CD4-positive, alpha-beta T cell treated with Interleukin-17A for 4 hours (primary cell): ENCODE measurements at places on chromosomes 4 and X.

DNA sequence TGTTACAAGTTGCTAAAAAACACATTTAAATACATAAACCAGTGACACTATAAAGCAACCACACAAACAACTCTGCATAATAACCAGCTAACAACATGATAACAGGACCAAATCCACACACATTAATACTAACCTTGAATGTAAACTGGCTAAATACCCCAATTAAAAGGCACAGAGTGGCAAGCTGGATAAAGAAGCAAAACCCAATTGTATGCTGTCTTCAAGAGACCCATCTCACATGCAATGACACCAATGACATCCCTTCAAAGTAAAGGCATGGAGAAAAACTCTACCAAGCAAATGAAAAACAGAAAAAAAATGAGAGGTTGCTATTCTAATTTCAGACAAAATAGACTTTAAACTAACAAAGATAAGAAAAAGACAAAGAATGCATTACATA lies 34.4 kb upstream of the USP46 start:
- DNase-seq = no peak

GRCh38 chrX:150697641-150698040 lies 4.4 kb downstream of the MTMR1 start:
- DNase-seq = peak; percentile 20

DNA sequence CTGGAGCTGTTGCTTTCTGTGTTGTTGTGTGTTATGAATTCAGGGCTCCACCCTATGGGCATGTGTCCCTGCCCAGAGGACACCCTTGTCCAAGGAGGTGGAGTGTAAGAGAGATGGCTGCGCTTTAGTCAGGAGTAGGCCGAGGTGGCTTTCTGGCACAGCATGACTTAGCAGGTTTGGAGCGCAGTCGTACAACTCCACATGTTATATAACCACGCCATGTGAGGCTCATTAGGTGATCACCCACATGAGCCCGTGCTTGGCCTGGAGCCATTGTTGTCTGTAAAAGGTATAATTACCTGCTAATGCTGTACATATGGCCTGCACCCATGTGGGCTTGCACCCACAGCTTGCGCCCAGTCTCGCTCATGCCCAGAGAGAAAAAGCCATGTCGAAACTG lies 15.8 kb upstream of the ANAPC4 start:
- no peak for DNase-seq

DNA sequence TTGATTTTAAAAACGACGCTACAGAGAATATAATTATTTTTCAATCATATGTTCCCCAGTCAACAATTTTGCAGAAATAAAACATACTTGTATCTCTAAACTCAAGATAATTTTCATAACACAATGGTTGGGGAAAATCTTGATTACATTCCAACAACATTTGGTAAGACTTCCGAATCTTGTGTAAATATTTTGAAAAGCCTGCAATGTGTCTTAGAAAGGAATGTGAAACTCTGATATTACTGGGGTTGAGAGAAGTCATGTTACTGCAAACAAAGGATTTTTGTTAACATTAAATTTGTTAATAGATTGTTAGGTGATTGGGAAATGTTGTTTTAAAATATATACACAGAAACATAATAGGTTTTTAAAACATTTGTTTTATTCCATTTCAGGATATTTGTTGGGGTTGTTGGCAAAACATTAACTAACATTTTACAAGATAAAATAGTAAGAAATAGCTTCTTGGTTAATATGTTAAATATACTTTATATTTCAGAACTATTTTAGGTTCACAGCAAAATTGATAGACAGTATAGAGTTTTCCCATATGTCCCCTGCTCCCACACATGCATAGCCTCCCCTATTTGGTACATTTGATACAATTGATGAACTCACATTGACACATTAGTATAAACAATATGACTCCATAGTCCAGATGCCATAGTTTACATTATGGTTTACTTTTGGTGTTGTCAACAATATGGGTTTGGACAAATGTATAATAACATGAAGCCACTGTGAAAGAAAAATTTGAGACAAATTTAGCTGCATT lies 218.6 kb upstream of the FAM47A start:
- no peak for DNase-seq

DNA sequence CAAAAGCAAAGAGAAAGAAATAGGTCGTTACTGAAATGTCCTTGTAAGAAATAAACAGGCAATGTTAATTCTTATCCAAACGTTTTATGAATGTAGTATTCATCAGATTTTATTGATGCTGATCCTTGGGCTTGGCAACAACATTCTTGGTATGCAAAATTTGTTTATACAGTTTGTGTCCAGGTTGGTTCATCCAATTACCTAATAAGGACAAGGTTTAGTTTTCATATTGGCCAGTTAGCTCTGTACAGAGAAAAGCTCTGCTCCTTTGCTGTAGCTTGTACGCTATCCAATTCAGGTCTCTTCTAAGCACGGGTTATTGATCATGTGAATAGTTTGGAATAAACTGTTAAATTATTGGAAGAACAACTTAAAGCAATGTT lies 14.4 kb upstream of the CCNG2 start:
- no peak for DNase-seq

DNA sequence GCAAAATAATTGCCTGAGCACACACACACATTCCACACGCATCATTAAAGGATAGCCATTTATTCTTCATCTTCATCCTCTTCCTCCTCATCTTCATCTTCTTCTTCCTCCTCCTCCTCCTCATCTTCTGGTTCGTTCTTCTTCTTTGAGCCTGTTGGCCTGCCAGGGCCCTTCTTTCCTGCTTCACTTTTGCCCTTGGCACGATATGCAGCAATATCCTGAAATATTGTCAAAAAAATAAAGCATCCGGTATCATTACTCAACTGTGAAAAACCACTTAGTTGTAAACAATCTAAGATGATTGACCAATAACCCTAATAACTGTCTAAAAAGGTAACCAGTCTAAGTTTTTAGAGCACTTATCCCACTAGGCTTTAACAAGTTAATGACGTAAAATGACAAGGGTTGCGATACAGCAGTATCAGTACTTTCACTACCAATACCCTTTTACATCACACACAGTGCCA lies 2.1 kb downstream of the HMGB2 start:
- DNase-seq = no peak

- DNase-seq = no peak
Observed at GRCh38 chr4:183297675-183298074, 22.4 kb downstream of the CLDN22 start.

DNA sequence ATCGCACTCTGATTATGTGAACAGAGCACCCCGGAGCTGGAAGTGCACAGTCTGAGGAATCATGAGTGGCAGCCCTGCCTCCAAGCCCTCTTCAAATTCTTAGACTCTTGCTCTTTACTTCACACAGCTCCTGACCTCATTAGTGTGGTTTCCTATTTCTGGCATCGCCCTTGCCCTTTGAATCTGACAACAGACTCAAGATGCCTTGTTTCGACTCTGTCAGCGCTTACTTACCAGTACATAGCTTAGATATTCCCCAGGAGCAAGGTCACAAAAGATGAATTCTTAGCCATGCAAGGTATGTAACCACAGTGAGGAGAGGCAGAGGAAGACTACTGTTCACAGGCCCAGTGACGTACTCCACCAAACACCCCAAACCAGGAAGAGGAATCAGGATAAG lies 167.2 kb downstream of the KDR start:
- DNase-seq = peak; percentile 27

DNA sequence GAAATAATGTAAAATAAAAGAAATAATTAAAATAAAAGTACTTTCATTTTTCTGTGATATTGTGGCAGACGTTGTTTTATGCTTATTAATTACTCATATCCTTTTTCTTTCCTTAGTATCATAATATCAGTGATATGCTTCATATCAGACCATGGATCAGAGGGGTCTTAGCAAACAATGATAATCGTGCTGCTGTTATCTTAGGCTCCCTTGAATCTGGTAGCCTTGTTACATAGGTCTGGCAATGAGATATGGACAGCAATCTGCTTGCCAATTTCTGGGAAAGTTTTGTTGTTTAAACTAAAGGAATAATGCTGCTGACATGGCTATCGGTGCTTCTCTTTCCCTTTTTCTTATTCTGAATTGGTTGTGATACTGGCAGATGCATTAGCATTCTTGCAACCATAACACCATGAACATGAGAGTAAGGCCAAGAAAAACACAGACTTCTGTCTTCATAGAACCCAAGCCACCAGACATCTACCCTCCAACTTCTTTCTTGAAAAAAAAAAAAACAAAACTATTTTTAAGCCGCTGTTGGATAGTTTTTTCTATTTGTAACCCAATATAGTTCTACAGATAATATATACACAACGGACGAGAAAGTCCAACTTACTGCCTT lies 16.4 kb downstream of the EPHA5 start:
- DNase-seq = no peak

GRCh38 chrX:128816919-128817318 lies 706.4 kb downstream of the SMARCA1 start:
- no peak for DNase-seq

GRCh38 chrX:136880003-136880451 lies 498 bp downstream of the RBMX start:
- peak; percentile 40 for DNase-seq

- no peak for DNase-seq
Observed at GRCh38 chr4:92953462-92953861, 649.7 kb downstream of the GRID2 start.

GRCh38 chrX:111181951-111182350 lies 86.0 kb downstream of the PAK3 start:
- no peak for DNase-seq

GRCh38 chr4:17164666-17165065 lies 266.2 kb upstream of the LDB2 start:
- no peak for DNase-seq

- DNase-seq = no peak
Observed at GRCh38 chr4:25031077-25031621, 403 bp upstream of the LGI2 start.

DNA sequence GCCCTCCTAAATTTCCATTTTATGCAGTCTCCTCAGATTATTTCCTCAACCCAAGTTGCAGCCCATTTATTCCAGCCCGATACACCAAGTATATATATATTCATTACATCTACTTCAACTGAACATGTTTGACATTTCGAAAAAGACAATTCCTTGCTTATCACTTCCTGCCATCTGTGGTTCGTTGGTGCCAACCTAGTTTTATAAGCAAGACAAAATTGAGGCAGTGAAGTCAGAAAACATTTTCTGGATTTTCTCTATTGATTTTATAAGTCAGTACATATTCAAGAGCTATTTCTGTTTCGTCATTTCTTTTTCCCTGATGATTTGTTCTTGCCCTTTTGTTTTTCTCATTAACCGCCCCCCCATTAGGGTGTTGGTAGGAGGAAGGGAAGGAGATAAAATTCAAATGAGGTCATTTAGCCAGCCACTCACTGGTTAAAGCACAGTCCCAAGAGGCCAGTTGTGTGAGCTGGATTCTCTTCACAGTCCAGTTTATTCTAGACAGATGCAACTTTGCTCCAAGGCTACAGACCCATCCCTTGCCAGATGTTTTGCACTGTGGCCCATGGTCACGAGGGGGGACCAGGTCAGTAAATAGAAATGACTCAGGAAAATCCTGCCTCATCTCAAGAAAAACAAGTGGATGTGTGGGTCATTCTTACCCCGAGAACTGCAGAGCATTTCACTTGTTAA lies 20.3 kb upstream of the VEGFD start:
- DNase-seq = no peak

DNA sequence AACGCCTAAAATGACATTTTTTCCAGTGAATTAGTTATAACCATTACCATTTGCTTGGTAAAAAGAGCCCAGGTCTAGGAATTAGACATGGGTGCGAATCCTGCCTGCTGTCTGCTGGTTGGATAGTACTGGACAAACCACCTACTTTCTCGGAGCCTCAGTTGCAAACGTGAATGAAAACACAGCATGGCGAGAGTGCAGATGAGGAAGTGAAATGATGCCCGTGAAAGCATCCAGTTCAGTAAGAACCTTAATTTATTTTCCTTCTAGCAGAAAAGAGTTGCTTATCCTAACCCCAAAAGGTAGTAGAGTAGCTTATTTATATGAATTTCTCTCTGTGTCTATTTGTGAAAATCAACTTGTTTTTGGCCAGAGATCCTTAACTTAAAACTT lies 171.4 kb upstream of the GALNT7 start:
- DNase-seq = no peak

DNA sequence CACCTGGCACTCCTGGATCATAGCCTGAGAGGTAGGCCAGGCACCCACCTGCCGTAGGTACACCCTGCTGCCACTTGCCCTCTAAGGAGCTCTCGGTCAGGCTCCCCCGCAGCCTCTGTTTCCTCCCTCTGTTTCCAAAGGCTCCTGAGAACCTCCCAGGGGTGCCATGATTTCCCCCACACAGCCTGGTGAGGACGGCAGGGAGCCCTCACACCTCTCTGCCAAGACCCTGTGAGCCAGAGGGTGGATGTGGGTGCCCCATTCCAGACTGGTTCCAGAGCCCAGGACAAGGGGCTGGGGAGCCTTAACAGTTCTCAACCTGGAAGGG lies 1.6 kb upstream of the ABLIM2 start:
- no peak for DNase-seq

- DNase-seq = no peak
Observed at GRCh38 chr4:140691369-140691768, 64.8 kb downstream of the TBC1D9 start.

DNA sequence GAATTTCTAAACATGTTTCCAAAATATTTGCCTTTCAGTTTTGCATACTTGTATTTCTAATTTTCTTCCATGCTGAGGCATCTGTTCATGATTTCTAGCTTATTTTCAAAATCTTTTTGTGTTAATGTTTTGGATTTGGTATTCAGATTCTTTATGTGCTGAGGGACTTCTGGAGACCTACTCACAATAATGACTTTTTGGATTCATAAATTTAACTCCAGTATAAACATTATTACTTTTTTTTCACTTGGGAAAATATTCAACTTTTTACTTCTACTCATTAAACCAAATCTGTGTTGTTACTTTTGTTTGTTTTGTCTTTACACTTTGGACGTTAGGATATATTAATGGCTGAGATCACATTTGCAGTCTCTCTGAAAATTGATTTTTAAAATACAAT lies 183.7 kb downstream of the TENM3 start:
- no peak for DNase-seq

DNA sequence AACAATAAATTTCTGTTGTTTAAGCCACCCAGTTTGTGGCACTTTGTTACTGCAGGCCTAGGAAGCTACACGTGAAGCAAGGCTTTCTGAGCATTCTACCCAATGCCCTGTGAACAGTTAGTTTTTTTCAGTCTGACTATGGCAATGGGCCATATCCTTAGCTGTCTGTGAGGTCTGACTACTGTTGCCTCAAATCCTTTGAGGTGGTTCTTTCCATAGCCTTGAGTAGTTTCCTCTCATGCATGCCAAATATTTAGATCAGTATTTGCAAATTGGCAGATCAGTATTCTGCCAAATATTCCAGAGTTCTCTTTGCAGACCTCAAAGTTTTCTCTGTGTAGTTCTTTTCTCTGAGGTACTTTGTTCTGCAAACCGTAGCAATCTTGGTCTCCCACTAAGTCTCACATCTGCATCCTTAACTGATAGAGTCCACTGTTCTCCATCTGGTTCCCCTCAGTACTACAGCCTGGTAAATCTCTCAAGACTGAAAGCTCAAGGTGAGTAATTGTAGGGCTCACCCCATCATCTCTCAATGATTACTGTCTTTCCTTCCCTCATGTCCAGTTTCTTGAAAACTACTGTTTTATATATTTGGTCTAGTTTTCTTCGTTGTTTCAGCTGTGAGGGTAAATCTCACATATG lies 984.9 kb upstream of the INTU start:
- DNase-seq = no peak

- no peak for DNase-seq
Observed at GRCh38 chrX:1435241-1435895, 17.3 kb downstream of the ASMTL start.

- DNase-seq = no peak
Observed at GRCh38 chrX:116435597-116435996, 809 bp upstream of the SLC6A14 start.

GRCh38 chr4:77344784-77345183 lies 187.8 kb downstream of the CCNG2 start:
- DNase-seq = no peak
